Progenitor cell of endocrine pancreas (in vitro differentiated cells): ENCODE measurements at places on chromosomes 6 and 20. TPM values are rescaled to one million over a fixed set of nuclear protein-coding genes. Genes with fewer than 3 reads are reported as not detected.

APCDD1L gene
- total RNA-seq, result not detected in 2 replicates

- H3K4me3 ChIP-seq, result peak within 1 kb of the TSS; percentile 75
- H3K36me3 ChIP-seq, result no peaks in the 10 kb centered on the region
- H3K27me3 ChIP-seq, result peaks cover 38% of the 10 kb centered on the region
- peak; percentile 39 for DNase-seq
These were observed at the start of gene NOL4L for GRCh38 chr20:32585011-32585585. Gene NOL4L, minus strand, starts transcription at chr20:32585333. Its CDS starts 443 bp downstream, at chr20:32584890.

TTLL9 gene
- 2.4 TPM in 2 replicates for total RNA-seq

PPP1R16B gene
- total RNA-seq, result not detected in 2 replicates

DNA sequence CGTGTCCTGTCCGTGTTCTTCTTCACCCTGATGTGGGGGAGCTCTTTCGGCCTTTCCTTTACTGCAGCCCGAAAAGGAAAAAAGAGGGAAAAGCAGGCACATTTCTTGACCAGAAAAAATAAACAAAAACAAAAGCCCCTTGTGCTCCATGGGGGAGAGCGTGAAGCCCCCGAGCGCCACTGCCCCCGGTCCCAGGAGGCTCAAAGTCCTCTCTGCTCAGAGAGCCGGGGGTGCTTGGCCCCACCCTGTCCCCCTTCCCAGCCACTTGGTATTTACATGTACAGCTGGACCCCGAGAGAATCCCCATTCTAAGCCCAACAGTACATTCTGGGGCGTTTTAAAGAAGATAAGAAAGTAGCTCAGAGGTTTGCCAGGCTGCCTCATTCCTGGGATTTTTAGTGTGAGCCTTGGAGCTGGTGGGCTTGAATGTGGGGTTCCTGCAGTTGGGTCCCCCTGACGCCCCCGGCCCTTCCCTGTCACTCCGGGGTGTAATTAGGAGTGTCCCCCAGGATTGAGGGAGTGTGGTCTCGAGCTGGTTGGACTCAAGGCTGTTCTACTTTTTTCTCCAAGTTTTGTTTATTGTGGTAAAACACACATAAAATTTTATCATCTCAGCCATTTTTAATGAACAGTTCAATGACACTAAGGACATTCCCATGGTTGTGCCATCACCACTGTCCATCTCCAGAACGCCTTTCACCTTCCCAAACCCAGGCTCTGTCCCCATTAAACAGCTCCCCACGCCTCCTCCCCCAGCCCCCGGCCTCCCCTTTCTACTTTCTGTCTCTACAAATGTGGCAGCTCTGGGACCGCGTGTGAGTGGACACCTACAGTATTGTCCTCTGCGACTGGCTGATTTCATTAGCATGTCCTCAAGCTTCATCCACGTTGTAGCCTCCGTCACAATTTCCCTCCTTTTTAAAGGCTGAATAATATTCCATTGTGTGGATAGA is 55.7 kb upstream of the BHLHE23 start:
- no peaks in the 10 kb centered on the region for H3K4me1 ChIP-seq
- no peaks in the 10 kb centered on the region for H3K36me3 ChIP-seq
- H3K27me3 ChIP-seq, result peaks cover 35% of the 10 kb centered on the region
- H3K4me3 ChIP-seq, result no peak overlapping the region
- no peak for DNase-seq

THBD gene
- total RNA-seq, result 0.19 and 0.36 TPM in 2 replicates
